Left ventricle myocardium inferior (tissue), 1 donor: ENCODE measurements at places on chromosomes 4 and X.

- DNase-seq: no peak
Measured at GRCh38 chr4:177001271-177002175, 208.8 kb upstream of the VEGFC start.

DNA sequence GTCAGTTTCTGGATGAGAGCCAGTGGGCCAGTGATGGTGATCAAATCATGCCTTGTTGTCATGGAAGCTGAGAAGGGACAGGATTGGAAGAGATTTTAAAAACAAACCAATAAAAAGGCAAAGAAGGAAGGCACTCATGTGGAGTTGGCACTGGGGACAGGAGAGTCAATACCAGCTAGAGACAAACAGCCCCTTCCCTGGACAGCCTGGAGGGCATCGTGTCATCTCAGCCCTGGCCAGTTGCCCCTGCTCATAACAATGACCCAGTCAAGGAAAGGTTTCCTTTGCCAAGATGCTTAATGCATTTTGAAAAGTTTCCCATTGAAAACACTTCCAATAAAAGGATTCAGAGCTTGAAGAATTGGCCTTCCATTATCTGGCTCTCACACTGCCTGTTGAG, 55.5 kb downstream of the SCML1 start:
- no peak for DNase-seq

- DNase-seq: no peak
Measured at GRCh38 chrX:45765767-45766166, 565.1 kb upstream of the DIPK2B start.

DNA sequence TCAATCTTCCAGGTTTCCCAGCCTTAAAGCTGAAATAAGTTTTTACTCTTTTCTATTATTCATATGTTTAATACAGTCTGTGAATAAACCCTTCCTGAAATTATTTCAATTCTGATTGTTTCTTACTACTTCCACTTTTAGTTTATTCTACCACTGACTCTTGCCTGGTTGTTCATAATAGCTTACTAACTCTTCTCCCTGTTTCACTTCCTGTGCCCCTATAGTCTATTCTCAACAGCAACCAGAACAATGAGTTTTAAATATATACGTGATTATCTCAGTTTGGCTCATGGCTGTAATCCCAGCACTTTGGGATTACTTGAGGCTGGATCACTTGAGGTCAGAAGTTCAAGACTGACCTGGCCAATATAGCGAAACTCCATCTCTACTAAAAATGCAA, 408.0 kb upstream of the SPOCK3 start:
- no peak for DNase-seq

- DNase-seq: no peak
Measured at GRCh38 chr4:81506731-81507130, 35.0 kb upstream of the RASGEF1B start.

DNA sequence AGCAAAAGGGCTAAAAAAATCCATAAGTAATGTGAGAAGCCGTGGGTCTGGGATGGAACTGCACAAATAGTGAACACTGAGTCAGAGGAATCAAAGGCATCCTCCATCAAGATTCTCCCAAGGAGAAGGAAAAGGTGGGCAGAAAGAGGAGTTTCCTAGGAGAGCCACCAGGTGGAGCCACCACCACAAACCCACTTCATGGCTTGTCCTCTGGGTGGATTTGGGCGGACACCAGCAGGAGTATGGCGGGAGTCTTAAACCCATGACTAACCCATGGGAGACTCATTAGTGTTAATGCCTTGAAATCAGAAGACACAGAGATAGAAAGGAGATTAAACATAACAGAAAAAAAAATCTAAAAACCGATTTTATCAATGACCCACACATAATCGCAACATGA, 147.7 kb downstream of the SH3KBP1 start:
- peak; percentile 45 for DNase-seq

GRCh38 chr4:73885574-73886267, 16.5 kb downstream of the CXCL1 start:
- DNase-seq: no peak

DNA sequence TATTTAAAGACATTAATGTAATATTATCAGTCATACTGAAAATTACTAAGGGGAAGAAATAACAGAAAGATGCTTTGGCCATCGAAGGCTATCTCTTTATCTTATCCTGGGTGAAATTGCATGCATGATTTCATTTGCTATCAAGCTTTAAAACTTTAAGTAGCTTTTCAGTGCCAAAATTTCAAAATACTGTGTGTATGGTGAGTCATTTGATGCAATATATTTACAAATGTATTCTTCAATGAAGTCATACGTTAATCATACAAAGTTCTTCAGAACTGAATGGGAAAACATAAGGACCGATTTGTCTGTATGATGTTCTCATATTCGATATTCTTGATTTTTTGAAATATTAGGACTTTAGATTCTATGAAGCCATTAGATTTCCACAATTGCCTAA, 1295.8 kb upstream of the AGA start:
- DNase-seq: no peak

GRCh38 chr4:137474711-137475301, 57.5 kb downstream of the PCDH18 start:
- DNase-seq: no peak

GRCh38 chr4:124902001-124902515, 189.5 kb upstream of the ANKRD50 start:
- DNase-seq: no peak

- DNase-seq: no peak
Measured at GRCh38 chr4:39521253-39521919, 5.9 kb downstream of the UGDH start.

DNA sequence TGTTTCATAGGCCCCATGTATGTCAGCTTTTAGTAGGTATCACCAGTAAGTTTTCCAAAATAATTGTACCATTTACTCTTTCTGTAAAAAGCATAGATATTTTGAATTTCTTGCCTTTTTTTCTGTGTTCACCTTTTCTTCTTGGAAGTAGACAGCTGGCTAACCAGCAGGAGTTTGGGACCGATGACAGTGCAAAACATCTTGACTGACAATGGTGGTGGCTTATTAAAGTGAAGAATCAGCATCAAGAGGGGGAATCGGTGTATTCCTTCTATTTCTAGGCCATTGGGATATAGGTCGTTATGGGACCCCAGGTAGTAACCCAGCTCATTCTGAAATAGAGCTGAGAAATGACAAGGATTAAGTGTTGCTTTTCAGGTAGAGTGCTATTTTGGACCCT, 3.2 kb downstream of the CEP44 start:
- DNase-seq: no peak

- DNase-seq: no peak
Measured at GRCh38 chrX:3046253-3047240, 5.3 kb downstream of the ARSF start.

- DNase-seq: no peak
Measured at GRCh38 chr4:11529625-11530201, 101.0 kb upstream of the HS3ST1 start.

GRCh38 chrX:53195401-53195800, 29.6 kb downstream of the KDM5C start:
- DNase-seq: no peak

- no peak for DNase-seq
Measured at GRCh38 chrX:66680451-66680850, 41.6 kb upstream of the EDA2R start.

DNA sequence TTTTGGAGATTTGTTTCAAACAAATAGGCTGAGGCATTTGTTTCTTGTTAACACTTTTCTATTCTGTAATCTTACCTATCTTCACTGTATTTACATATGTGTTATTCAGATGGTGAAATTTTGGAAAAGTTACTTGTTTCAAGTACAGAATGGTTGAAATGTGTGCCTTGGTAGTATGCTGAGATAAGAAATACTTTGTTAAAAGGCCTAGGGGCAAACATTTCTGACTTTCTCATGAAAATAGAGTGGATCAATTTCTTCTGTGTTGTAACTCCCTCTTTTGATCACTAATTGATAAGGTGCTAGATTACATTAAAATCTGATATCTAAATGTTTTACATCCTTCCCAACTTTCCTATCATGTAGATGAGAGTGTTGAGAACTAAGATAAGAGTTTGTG, 18.1 kb downstream of the USO1 start:
- no peak for DNase-seq

DNA sequence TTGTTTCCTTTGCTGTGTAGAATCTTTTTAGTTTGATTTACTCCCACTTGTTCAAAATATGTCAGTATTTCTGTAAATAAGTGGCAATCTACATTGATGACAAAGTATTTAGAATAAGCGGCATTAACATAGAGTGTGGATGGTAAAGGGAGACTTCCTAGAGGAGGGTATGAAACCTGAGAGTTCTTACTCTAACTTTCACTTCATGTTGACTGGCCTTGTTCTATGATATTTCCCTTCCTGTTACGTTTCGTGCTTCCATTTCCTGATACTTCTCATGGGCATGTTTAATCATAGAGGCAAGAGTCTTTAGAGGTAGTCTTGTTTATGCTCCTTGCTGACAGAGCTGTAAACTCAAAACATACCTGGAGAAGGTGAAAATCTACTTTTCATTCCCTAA, 408.9 kb downstream of the GLUD2 start:
- no peak for DNase-seq

GRCh38 chr4:6701371-6701770, 7.7 kb downstream of the S100P start:
- DNase-seq: no peak

GRCh38 chrX:1486749-1487361, 34.1 kb upstream of the ASMTL start:
- peak; percentile 59 for DNase-seq

- DNase-seq: peak; percentile 57
Measured at GRCh38 chr4:184745831-184746795, 12.2 kb upstream of the CENPU start.

DNA sequence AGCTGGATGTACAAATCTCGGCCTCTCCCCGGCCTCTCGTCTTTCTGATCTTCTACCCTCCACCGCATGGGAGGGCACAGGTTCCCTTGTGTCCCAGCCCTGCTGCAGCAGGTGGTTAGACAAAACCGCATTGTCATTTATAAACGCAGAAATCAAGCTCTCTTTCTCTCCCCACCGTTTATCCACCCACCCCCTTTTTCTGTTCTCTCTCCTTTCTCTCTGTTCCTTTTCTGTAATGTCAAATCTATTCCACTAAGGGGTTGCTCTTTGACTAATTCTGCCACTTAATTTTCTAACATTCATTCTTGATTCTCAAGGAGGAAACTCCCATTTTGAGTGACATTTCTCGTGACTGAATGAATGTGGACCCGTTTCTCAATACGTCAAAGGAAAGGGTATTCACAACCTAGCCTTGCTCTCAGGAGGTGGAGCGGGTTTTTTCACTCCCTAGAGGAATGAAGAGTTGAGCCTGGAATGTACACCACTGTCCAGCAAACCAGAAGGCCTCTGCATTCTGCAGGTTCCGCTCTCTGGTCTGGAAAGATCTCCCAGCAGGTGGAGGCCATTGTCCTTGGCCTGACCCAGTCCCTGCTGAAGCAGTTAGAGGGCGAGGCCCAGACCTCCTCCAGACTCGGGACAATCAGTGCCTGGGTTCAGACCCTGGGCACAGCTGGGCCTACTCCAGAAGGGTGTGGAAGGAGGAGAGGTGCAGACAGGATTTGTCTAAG, 70.9 kb upstream of the ENPP6 start:
- no peak for DNase-seq

DNA sequence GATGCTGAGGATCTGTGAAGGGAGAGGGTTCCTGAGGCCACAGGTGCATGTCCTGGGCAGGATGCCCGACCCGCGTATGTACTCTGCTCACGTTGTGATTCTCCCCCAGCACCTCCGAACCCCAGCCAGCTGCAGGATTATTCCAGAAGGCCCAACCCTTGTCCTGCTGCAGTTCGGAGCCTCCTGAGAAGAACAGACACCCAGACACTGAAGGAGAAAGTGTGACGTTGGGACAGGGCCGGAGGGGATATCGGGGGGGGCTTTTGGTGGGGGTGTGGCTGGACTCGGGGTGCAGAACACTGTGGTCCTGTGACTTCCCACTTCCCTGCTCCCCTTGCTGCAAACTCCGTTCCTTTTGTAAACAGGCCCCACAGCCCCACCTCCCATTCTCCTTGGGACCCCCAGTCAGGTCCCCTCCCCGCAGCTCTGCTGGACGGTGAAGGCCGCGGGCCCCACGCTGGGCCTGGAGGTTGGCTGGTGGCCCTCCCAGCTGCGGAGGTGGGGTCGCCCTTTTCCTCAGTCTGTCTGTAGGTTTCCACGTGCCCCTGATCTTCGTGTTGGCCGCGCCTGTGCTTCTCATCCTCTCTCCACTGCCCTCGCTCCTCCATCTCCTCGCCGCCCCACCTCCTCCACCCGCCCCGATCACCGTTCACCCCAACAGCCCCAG, 83.0 kb upstream of the ADRA2C start:
- DNase-seq: no peak

- no peak for DNase-seq
Measured at GRCh38 chr4:123453061-123453680, 56.6 kb downstream of the SPRY1 start.

GRCh38 chr4:122047456-122048425, 95.9 kb upstream of the TRPC3 start:
- no peak for DNase-seq
